Activated CD8-positive, alpha-beta memory T cell treated with anti-CD3 and anti-CD28 coated beads, Interleukin-2, amount 10 ng/mL, durations not matched to agents 7 days and 5 days (primary cell): ENCODE measurements at places on chromosomes 7 and 10.
A peak's percentile ranks its signal among the peaks of the same experiment; 100 is the strongest.

DNA sequence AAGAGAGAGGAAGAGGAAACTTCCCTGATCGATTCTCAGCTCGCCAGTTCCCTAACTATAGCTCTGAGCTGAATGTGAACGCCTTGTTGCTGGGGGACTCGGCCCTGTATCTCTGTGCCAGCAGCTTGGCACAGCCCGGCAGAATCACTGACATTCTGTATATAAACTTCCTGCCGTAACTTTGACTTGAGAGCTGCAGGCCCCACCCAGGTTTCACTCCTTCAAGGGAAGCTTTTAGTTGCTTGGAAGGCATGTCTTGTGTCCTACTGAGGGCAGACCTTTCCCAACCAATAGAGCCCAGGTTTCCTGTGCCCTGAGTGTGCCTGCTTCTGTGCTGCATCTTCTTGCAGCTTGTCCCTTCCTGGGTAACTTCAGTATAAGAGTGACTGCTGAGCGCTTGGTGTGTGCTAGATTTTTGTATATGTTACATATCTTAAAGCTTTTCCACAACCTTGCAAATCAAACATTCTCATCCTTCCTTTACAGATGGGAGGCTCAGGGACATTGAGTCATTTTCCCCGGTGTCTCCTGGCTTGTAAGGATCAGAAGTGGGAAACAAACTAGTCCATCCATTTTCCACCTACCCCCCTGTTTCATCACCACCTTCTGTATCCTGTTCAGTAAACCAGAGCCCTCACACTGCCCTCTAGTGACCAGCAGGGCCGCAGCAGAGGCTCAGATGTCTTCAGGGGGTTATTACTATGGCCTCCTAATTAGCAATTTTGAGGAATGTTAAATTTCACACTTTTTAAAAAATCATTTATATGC is 225.2 kb upstream of the PRSS58 start:
- peak; percentile 76 for DNase-seq

GRCh38 chr10:12484941-12485805 is 135.8 kb downstream of the CAMK1D start:
- DNase-seq, result no peak

DNA sequence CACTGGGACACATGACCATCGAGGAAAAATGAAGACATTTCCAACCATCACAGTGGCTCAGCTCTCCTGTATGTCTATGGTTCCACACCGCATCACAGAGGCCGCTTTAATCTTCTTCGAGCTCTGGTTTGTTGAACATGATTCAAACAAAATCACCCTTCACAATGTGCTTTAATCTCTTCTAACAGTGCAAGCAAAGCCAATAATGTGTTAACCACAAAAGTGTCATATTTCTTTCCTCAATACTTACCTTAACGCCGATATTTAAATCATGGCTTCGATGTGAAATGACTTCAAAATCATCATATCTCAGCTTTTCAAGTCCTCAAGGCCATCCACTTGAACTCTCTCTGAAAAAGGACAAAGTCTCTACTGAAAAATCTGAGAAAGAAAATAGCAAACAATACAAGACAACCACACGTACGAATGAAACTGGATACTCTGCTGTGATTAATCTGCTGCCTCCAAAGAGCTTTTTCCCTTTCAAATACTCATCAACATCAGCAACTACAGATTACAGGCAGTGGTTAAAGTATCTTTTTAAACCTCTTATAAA is 23.0 kb upstream of the SVIL start:
- DNase-seq, result no peak

- DNase-seq, result peak; percentile 87
Observed at GRCh38 chr10:101031796-101032636, 982 bp downstream of the SFXN3 start.

- DNase-seq, result no peak
Observed at GRCh38 chr7:3128857-3129490, 85.3 kb upstream of the CARD11 start.

DNA sequence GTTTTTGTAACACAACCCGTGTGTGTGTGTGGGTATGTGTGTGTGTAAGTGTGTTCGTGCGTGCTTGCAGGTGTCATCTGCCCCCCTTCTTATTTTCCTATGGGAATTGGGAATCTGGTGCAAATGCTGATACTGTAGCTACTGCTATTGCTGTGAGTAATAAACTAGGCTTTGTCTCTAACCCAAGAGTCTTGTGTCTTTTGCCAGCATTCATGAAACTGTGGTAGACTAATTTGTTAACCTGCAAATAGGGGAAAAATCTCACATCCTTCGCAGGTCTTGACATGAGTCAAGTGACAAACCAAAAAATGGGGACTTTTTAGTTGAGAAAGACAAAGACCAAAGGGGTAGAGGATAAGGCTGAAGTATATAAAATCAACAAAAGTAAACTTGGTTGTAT is 57.9 kb upstream of the FAM133B start:
- no peak for DNase-seq

GRCh38 chr7:75055830-75056772 is 17.5 kb downstream of the RCC1L start:
- DNase-seq, result no peak

DNA sequence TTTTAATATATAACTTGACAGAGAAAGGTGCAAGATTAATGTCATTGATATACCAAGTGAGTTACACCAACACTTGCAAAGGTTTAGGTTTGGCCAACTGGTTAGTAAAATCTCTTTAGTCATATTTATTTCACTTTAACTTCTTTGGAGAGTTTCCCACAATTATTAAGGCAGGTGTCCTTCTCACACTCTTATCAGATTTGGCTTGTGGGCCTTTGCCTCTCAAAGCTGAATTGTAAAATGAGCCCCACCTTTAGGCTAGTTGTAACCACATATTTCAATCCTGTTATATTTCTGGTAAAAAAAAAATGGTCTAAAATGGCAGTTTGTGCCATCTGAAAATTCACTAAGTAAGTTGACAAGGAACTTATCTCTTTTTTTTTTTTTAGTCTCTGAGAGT is 26.6 kb upstream of the FOXP2 start:
- no peak for DNase-seq

- DNase-seq, result no peak
Observed at GRCh38 chr10:113683300-113683699, 3.6 kb downstream of the CASP7 start.

- DNase-seq, result no peak
Observed at GRCh38 chr7:84658286-84658685, 463.7 kb upstream of the SEMA3A start.

DNA sequence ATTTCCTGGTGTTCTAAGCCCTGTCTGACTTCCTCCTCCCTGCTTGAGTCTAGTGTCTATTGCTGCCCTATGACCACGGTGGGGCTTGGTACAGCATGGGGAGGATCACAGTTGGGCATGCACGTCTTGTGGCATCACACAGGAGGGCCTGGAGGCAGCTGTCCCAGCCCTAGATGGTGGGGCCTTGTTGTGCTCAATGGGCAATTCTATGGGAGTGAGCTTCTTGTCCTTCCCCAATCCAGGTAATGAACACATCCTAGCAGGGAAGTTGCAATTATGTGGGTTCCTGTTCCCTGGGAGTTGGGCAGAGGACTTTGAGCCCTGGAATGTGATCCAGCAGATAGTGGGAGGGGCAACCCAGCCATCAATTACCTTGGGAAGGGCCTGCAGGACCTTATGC is 10.8 kb upstream of the FAM3C start:
- no peak for DNase-seq

DNA sequence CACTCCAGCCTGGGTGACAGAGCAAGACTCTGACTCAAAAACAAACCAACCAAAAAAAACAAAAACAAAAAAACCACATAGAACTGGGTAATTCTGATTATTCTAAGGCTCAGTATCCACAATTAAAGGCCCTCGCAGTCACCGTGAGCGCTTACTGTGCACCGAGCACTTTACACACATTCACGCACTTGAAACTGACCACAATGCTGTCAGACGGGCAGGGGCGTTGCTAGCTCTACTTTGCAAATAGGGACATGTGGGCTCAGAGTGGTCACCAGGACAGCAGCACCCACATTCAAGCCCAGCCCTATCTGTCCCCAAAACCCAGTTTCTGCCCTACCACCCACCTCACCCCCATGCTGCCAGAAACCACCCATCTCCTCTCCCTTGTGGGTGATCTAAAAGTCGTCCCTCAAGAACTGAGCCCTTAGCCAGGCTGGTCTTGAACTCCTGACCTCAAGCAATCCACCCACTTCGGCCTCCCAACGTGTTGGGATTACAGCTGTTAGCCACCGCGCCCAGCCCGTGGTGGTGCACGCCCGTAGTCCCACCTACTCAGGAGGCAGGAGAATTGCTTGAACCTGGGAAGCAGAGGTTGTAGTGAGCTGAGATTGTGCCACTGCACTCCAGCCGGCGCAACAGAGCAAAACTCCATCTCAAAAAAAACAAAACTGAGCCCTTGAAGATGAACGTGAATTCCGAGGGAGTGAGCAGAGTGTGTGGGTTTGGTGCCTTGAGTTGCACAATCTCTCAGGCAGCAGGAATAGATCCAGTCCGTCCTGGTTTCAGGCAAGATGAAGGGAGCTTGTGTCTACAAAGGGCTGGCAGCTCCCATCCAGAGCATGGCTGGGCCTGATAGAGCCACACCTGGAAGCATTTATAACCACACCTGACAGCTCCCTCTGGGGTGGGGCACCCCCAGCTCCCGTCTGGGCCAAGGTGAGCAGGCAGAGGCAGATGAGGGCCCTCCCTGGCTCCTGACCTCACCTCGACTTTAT is 5.4 kb upstream of the HSPB1 start:
- no peak for DNase-seq

DNA sequence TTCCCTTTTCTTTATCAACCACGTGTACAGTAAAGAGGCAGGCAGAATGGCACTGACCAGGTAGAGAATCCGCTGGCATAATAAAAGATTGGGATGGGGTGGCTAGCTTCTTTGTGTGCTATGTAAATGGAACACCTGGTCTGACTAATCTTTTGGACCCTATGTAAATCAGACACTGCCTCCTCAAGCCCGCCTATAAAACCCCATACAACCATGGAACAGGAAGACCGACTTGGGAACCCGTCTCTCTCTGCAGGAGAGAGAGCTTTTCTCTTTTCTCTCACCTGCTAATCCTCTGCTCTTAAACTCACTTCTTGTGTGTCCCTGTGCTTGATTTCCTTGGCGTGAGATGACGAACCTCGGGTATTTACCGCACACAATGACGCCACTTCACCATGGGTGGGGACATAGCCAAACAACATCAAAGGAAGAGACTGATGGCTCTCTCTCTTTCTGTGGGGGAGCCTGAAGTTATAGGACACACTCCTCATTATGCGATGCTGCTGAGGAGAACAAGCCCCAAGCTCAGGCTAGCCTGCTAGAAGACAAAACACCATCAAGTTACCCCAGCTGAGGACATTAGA is 94.2 kb downstream of the ARL5B start:
- DNase-seq, result no peak
